ENCODE measurements at places on chromosomes 1 and 21. TPM values are rescaled to one million over a fixed set of nuclear protein-coding genes. Genes with fewer than 3 reads are reported as not detected.
A peak's percentile ranks its signal among the peaks of the same experiment; 100 is the strongest.

- H3K36me3 ChIP-seq: no peaks in the 10 kb centered on the region
- no peaks in the 10 kb centered on the region for H3K27me3 ChIP-seq
- no peak overlapping the region for H3K4me3 ChIP-seq
- H3K4me1 ChIP-seq: no peaks in the 10 kb centered on the region
- no peak for DNase-seq
Observed at GRCh38 chr1:171929121-171929520, 87.8 kb downstream of the DNM3 start.

DNA sequence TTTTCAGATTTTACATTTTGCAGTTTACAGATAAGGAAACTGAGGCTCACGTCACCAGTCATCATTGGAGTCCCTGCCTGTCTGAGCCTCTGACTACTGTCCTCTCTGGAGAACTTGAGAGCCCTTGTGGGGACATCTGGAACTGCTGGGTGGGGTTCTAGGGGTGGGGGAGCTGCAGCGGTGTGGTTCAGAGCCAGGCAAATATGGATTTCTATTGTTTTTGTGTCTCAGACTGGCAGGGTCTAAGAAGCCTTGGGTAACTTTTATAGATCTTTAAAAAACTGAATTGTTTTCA is 46.9 kb downstream of the IER5 start:
- H3K27ac ChIP-seq: peak overlapping the region; percentile 76
- no peaks in the 10 kb centered on the region for H3K36me3 ChIP-seq
- H3K4me1 ChIP-seq: peaks cover 30% of the 10 kb centered on the region

GRCh38 chr1:27007909-27008582 is 4.6 kb downstream of the TENT5B start:
- peaks cover 21% of the 10 kb centered on the region for H3K36me3 ChIP-seq
- DNase-seq: no peak
- no peaks in the 10 kb centered on the region for H3K27me3 ChIP-seq
- peak overlapping the region; percentile 87 for H3K27ac ChIP-seq
- peaks cover 64% of the 10 kb centered on the region for H3K4me1 ChIP-seq

GRCh38 chr1:28199328-28200233 is 23.1 kb upstream of the PTAFR start:
- H3K4me1 ChIP-seq: peaks cover 16% of the 10 kb centered on the region
- DNase-seq: no peak

DNA sequence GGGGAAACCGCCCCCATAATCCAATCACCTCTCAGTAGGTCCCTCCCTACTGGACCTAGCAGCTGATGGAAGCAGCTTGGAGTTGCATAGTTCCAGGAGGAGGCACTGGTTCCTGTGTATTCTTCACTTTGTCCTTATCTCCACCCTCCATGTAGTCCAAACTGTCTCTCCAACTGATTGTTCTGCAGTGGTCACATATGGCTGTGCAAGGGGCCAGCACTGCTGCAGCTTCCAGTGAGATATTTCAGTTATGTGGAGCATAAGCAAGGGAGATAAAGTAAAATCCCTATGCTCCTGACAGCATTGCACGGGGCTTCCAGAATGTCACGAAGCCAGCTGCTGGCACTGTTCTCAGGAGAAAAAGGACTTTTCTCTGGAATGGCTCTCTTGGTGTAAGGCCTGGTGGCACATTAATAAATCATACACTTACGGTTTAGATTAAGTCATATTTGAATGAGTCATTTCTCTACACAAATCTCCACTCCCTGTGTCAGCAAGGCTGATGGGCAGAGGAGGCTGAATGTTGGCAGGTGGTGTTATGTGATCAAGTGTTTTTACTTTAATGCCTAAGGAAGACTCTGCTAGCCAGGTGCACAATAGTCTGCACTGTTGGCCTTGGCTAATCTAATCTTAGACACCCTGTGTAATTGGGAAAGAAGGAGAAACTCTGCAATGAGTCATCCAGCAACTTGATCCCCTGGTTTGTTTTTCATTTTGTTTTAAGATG is 93.4 kb downstream of the KCNK1 start:
- H3K36me3 ChIP-seq: no peaks in the 10 kb centered on the region
- DNase-seq: no peak
- H3K4me1 ChIP-seq: peaks cover 47% of the 10 kb centered on the region
- no peak overlapping the region for H3K4me3 ChIP-seq
- H3K27ac ChIP-seq: peak overlapping the region; percentile 61
- no peaks in the 10 kb centered on the region for H3K27me3 ChIP-seq

DNA sequence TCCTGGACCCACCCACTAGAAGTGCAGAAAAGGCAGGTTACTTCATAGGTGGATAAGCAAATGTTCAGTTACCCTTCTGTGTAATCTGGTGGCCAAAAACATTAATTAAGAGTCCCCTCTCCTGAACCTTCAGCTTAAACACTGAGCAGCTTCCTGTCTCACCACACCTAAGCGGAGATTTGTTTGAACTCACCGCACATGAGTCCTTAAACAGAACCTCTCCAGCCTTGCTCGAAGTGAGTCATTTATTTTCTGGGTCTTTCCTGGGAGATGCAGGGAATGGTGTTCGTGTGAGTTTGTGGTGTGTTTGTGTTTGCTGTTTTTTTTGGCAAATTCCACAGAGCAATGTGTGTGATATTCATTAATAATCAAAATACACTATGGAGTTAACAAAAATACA is 7.6 kb upstream of the FNBP1L start:
- H3K27me3 ChIP-seq: no peaks in the 10 kb centered on the region
- no peaks in the 10 kb centered on the region for H3K4me1 ChIP-seq
- H3K36me3 ChIP-seq: no peaks in the 10 kb centered on the region
- DNase-seq: no peak
- no peak overlapping the region for H3K4me3 ChIP-seq
- H3K27ac ChIP-seq: no peak overlapping the region

- H3K27me3 ChIP-seq: no peaks in the 10 kb centered on the region
- no peak for DNase-seq
- H3K4me3 ChIP-seq: no peak overlapping the region
- H3K4me1 ChIP-seq: no peaks in the 10 kb centered on the region
- no peak overlapping the region for H3K27ac ChIP-seq
Observed at GRCh38 chr1:173140733-173141132, 66.4 kb downstream of the TNFSF4 start.

DNA sequence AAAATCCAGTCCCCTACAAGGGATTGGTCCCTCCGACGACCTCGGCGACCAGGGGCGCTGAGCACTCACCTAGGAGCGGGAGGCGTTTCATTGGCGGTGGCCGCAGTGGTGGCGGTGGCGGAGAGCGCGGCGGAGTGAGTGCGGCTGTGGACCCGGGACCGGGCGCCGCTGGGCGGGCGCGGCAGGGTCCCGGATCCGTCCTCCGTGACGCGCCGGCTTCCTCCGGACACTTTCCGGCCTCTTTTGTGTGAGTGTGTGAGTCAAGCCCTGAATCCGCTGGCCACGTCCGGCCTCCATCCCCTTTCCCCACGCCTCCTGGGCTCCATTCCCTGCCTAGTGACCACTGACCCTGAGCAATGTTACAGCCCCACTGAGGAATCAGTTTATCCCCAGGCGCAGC is at the start of gene ADGRL4:
ADGRL4 (minus strand) TSS at position 167 of the 400 bp plus-strand sequence; CDS start at position 91, 76 bp downstream.
- no peaks in the 10 kb centered on the region for H3K4me1 ChIP-seq
- H3K36me3 ChIP-seq: no peaks in the 10 kb centered on the region
- H3K27ac ChIP-seq: peak within 1 kb of the TSS; percentile 15
- H3K4me3 ChIP-seq: peak within 1 kb of the TSS; percentile 19
- H3K27me3 ChIP-seq: no peaks in the 10 kb centered on the region

GRCh38 chr21:21463456-21463855 is 465.2 kb downstream of the NCAM2 start:
- H3K27ac ChIP-seq: no peak overlapping the region
- H3K4me1 ChIP-seq: no peaks in the 10 kb centered on the region
- no peak overlapping the region for H3K4me3 ChIP-seq

DNA sequence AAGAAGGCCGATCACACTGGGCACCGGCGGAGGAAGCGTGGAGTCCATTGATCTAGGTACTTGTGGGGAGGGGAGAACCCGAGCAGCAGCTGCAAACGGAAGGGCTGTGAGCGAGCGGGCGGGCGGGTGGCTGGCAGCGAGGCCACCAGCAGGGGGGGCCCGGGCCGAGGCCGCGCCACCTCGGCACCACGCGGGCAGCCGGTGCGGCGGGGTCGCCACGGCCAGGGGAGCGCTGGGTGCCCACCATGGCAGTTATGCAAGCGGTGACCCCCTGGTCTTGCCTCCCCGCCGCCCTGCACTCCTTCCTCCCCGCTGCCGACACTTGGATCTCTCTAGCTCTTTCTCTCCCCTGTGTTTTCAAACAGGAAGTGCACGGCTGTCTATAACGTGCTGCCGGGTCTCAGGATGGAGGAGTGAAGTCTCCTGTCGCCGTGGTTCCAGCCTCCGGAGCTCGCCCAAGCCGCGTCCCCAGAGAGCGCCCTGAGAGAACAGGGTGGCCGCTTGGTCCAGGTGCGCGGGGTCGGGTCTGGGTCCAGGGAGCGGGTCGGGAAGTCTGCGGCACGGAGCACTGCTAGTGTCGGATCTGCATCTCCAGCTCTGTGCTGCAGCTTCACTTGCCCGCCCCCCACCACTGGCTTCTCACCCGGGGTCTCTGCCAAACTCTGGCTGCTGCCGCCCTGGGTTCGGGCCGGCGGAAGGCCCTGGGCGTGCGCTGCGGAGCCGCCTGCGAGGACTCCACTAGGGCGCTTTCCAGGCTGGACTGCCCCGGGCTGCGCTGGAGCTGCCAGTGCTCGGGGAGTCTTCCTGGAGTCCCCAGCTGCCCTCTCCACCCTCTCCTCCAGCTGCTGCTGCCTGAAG is 22.7 kb downstream of the LRRC8D start:
- no peak for DNase-seq
- H3K36me3 ChIP-seq: no peaks in the 10 kb centered on the region
- H3K27ac ChIP-seq: peak overlapping the region; percentile 70
- peaks cover 20% of the 10 kb centered on the region for H3K4me1 ChIP-seq
- no peaks in the 10 kb centered on the region for H3K27me3 ChIP-seq

DNA sequence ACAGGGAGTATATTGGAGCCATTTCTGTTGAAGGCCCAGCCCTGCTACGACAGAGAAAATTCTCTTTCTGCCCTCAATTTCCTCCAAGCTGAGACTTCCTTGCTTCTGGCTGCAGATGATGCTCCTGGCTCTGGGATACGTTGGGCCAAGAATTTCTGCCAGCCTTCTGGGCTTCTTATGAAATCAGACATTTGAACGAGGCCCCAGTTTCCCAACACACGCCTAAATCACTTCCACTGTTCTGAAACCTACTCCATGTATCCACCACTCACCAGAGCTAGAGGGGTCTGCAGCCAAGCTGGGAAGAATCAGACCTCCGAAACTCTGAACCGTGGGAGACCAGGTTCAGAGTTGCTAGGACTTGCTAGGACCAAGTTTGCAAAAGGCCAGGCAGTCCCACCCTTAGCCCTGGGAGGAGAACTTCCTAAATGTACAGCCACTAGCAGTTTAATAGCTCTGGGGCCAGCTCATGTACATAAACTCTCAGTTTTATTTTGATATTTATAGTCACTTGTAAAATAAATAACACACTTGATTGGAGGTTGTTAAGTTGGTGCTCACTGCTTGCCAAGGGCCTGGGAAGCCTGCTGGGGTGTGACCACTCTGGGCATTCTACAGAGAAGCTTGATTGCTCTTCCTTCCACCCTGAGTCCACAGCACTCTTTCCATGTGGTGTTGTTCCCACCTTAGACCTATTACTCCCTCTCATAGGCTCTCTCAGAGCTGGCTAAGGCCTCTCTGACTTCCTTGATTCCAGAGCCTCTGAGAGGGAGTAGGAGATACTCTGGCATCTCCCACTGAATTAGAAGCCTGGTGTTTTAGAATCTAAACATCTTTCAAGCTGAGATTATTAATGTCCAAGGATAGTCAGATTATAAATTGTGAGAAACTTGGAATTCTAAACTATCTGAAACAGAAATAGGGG is 83.4 kb upstream of the TRABD2B start:
- no peaks in the 10 kb centered on the region for H3K36me3 ChIP-seq
- H3K4me1 ChIP-seq: peaks cover 22% of the 10 kb centered on the region
- no peaks in the 10 kb centered on the region for H3K27me3 ChIP-seq
- peak overlapping the region; percentile 24 for H3K27ac ChIP-seq
- DNase-seq: no peak
- no peak overlapping the region for H3K4me3 ChIP-seq

- no peaks in the 10 kb centered on the region for H3K4me1 ChIP-seq
- no peak for DNase-seq
- no peaks in the 10 kb centered on the region for H3K36me3 ChIP-seq
- H3K27me3 ChIP-seq: no peaks in the 10 kb centered on the region
Observed at GRCh38 chr1:6471970-6472368, 6.0 kb upstream of the TNFRSF25 start.

DNA sequence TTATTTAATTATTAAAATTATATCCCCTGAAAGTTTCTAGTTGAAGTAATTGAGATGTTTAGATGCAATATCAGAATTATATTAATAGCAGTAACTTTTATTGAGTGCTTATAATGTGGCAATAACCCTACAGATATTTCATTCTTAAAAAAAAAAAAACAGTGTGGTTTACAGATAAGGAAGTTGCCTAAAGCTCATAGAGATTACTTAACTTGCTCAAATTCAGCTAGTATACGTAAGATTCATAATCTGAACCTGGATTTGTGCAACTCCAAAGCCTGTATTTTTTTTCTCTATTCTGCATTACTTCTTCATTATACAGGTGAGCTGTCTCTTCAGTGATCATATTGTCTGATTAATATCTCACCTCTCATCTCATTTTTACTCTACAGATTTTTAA is 156.0 kb upstream of the PTBP2 start:
- H3K27me3 ChIP-seq: no peaks in the 10 kb centered on the region
- no peak overlapping the region for H3K4me3 ChIP-seq
- no peak for DNase-seq
- no peak overlapping the region for H3K27ac ChIP-seq

GRCh38 chr1:177355575-177355974 is 184.8 kb downstream of the BRINP2 start:
- H3K4me3 ChIP-seq: no peak overlapping the region
- H3K4me1 ChIP-seq: no peaks in the 10 kb centered on the region
- H3K27me3 ChIP-seq: no peaks in the 10 kb centered on the region
- DNase-seq: no peak
- H3K27ac ChIP-seq: no peak overlapping the region

GRCh38 chr1:226436472-226436854 is 28.6 kb upstream of the PARP1 start:
- no peak overlapping the region for H3K4me3 ChIP-seq
- no peaks in the 10 kb centered on the region for H3K4me1 ChIP-seq
- no peak overlapping the region for H3K27ac ChIP-seq
- H3K27me3 ChIP-seq: no peaks in the 10 kb centered on the region
- no peak for DNase-seq

The TMEM125 gene
- total RNA-seq: 1.2 TPM

The TFF3 gene
- 31.9 TPM for total RNA-seq

The HTR1D gene
- total RNA-seq: not detected

The ZNF648 gene
- total RNA-seq: not detected

The ZNF683 gene
- total RNA-seq: not detected

The KCNH1 gene
- total RNA-seq: 3.9 TPM

The C1orf35 gene
- 14.7 TPM for total RNA-seq

The ARHGEF16 gene
- total RNA-seq: 6.4 TPM

The IBA57 gene
- total RNA-seq: 3.4 TPM

Measured in vagina (tissue), 2 donors.